NCI-H187 treated with DMSO at 0.1 percent for 48 hours (cell line): ENCODE measurements at places on chromosomes 3 and 15.

DNA sequence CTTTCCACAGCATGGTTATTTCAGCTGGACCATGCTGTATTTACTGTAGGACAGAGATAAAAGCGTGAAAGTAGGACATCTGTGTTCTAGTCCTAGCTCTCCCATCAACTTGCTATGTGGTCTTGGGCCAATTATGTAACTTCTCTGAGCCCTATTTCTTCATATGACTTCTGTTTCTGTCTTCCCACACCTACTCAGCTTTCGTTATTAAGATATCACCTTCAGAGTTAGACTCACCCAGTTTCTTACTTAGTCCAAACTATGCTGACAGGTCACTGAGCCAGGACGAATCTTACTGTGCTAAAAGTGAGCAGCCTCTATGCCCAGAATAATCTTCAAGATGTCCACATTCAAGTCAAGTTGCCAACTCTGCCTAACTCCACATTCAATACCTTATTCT is 283.7 kb downstream of the IL5RA start:
- no peak for DNase-seq

- DNase-seq, result no peak
Observed at GRCh38 chr3:66342717-66343356, 122.0 kb downstream of the SLC25A26 start.

DNA sequence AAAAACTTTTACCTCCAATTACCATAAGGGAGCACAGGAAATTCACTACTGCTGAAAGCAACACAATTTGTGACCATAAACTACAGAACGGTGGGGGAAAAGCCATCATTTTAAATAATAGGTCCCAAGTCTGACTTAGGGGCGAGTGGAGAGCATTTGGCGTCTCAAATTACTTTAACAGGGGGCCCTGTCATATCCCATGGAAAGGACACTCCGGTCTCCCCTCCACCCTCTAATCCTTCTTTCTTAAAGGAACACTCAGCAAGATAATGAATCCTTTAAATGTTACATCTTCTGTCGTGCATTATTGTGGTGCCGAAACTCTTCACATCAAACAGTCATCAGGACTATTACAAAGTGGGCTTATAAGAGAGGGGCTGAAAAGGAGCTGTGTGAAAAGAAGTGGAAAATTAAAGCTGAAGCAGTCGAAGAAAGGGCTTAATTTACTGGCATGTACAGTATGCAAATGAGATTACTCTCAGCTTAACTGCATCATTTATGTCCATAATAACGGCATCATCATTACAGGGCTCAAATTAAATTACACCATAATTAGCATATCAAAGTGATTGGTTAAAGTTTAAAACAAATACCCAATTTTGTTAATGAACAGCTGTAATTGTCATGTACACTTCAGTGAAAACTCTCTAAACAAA is 342.2 kb downstream of the FOXP1 start:
- DNase-seq, result no peak

DNA sequence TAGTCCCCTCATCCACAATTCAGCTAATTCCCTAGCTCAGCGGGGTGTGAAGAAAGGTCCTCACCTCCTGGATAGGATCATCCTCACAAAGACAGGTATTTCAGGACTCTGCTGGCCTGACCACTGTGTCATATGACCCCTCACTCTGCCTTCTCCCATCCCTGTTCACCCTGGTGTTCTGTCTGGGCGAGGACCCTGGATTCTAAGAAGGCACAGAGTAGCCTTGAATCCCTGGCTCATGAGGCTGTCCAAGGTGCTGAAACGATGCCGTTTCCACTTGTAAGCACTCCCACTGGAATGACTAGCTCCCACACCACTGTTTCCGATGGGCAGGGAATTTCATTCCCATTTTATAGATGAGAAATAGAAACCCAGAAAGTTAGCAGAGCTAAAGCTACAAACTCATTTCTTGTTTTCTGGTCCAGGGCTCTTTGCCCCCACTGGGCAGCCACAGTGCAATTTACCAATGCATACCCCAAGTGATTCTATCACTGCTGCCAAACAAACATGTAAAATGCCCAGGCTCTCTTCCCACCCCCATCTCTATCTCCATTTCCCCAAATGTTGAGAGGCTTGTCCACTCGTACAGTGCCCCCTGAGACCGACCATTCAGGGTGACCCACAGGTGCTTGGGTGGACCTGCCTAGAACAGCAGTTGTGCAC is 83.2 kb downstream of the RAB11A start:
- DNase-seq, result no peak

DNA sequence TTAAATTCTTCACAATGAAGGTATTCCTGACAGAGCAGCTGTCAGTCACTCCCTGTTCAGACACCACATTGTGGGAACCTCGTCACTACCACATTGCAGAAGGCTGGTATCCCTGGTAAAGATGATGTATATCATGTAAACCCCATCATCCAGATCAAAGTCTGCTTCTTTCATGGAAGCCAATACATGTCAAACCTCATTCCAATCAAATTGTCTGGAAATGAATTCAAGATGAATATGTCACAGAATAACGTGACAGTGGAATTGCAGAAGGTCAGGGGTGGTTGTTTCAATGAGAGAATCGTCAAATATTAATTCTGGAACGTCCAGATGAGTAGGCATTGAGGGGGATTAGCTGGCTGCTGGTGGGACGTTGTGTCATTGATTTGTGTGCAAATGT is 4.2 kb downstream of the ZIC4 start:
- no peak for DNase-seq

GRCh38 chr3:134765468-134765867 is 29.6 kb upstream of the EPHB1 start:
- no peak for DNase-seq

- no peak for DNase-seq
Observed at GRCh38 chr3:149435996-149436885, 38.3 kb upstream of the TM4SF4 start.

DNA sequence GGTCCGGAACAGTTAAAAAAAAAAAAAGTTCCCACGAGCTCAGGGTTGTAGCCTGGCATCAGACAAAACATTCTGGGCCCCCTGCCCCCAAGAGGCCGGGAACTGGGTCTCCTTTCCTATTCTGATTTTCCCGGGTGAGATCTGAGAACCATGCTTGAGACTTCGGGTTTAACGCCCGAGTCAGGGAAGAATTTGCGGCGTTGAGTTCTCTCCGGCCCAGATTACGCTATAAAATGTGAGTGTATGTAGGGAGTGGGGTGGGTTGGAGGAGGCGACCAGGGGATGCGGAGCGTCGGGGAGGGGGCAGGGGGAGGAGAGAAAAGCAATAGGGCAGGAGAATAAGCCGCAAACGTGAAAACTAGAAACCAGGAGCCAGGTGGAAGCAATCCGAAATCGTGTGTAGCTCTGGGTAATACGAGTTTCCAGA is 2.7 kb downstream of the ZIC1 start:
- no peak for DNase-seq

DNA sequence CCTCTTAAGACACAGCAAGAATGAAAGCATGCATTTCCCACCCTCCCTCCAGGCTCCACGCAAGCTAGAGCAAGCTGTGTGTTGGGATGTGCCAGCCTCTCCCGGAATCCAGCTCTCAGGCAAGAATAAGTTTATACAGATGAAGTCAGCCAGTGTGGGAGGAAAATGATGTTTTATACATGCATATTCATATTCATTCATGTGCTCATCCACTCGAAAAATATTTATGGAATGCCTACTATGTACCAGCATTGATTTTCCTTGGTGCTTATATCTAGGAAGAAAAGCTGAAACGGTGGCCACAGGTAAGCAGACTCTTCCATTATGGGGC is 62.7 kb downstream of the KLHL6 start:
- no peak for DNase-seq

DNA sequence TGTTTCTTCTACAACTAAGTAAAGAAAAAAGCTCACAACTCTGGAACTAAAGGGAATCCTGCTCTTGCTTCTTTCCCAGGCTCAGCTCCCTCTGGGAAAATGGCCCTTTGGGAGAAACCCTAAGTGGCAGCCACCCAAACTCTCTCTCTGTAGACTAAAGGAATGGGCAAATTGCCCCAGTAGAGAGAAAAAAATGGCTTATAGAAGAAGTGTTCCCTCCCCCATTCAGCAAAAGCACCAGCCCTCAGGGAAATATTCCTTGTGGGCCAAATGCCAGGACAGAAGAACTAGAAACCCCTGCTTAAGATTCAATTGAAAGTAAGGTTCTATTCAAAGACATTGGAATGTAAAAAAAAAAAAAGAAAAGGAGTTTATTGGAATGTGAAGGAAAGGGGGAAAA is 603.7 kb upstream of the ALCAM start:
- DNase-seq, result no peak

- no peak for DNase-seq
Observed at GRCh38 chr15:60551147-60551780, 72.3 kb upstream of the ICE2 start.

DNA sequence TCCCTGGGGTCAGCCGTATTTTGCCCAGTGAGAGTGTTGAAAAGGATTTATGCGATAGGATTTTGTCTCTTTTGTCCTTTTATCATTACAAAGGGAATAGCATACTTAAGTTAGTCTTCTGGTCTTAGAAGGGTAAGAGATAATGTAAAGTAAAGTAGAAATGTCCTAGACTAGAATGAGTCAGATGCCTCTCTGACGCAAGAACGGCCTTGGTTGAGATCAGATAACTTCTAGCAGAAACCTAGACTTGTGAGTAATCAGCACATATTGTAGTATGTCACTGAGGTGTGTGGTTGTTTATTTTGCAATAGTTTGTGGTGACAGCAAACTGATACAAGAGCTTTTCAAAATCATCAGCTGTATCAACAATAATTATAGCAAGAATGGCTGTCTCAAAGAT is 866.1 kb downstream of the NSUN3 start:
- no peak for DNase-seq

GRCh38 chr3:73255609-73256029 is 194.2 kb downstream of the EBLN2 start:
- peak; percentile 76 for DNase-seq

DNA sequence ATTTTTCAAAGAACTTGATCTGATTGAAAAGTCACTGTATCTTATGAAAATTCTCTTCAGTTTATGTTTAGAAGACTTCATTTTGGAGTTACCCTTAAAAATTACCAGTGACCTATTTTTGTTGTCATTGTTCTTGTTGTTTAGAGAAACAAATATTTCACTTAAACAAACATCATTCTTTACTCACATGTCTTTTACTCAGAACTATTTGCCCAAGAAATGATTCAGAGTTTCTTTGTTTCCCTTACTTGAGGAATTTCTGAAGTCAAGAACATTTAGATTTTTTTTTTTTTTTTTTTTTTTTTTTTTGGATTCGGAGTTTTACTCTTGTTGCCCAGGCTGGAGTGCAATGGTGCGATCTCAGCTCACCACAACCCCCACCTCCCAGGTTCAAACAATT is 259.6 kb upstream of the UBE2E1 start:
- no peak for DNase-seq

DNA sequence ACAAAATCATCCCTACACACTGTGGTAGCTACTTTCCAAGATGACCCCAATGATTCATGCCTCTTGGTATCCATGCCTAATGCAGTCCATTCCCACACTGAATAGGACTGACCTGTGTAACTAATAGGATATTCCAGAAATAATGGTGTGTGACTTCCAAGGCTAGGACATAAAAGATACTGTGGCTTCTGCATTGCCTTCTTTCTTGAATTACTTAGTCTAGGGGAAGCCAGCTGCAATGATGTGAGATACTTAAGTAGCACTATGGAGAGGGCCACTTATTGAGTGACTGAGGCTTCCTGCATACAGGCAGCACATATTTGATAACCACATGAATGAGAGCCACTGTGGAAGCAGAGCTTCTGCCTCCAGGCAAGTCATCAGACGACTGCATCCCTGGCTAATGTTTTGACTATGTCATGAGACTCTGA is 50.1 kb downstream of the NR1I2 start:
- DNase-seq, result no peak

- no peak for DNase-seq
Observed at GRCh38 chr3:144756704-144757440, 785.2 kb downstream of the DIPK2A start.

DNA sequence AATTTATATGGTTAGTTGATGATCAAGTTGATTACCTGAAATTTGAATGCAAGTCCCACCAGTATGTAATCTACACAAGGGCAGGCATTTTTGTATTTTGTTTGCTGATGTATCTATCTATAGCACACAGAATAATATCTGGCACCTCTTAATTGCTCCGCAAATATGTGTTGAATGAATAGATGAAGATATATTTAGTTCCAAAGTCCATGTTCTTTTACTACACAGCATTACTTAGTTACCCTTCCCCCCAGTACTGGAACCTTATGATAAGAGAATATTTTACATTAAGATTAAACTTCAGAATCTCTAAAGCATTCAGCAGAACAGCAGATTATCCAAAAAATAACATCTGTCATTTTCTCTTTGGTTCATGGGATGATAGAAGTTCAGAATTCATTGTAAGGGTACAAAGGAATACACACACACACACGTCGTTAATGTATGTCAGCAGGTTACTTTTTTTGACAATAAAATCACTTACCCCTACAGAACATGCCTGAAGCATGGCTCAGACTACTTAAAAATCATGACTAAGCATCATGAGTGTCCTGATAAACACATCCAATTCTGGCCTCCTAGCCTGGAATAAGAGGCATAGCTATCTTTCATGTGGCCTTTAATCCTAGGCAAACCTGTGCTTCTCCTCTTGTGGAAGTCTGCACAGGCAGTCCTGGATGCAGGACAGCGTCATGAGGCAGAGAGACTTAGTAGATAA is 148.9 kb upstream of the TBC1D5 start:
- DNase-seq, result no peak

GRCh38 chr3:63861306-63861705 is 2.3 kb downstream of the THOC7 start:
- no peak for DNase-seq

DNA sequence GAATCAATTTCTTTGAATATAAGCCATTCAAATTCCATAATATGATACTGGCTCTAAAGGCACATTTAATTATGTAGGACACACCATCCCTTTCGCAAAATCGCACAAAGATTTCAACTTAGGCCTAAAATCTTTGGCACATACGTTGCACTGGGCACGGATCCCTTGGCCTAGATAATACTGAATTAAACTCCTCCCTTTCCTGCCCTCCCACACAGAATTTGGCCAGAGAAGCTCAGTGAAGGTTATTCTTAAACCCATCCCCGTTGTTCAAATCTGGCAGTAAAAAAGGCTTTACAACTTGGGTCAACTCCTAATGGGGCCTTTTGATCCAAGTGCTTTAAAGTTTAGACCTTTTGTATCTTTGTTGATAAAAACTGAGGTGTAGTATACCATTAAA is 247.2 kb downstream of the PTPRG start:
- no peak for DNase-seq

- DNase-seq, result no peak
Observed at GRCh38 chr3:144045766-144046165, 74.1 kb downstream of the DIPK2A start.

GRCh38 chr3:159813822-159814531 is 174.7 kb upstream of the IL12A start:
- no peak for DNase-seq

GRCh38 chr3:42764561-42765295 is 8.3 kb downstream of the CCDC13 start:
- DNase-seq, result no peak

DNA sequence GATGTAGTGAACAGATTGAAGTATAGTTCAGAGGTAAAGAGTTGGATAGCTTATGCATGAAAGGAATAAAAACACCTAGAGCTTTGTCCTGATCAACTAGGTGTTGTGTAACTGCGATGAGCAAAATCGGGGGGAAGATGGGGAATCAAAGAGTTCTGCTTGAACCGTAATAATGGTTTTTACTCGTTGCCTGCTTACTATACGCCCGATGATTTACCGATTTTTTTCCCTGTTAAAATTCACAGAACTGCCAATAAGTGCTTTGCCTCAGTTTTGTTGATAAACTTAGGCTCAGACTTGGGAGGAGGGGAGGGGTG is 783 bp upstream of the DNAJB11 start:
- no peak for DNase-seq
